ENCODE measurements at places on chromosomes 11 and 22.

- no peak for DNase-seq
Measured at GRCh38 chr11:14503023-14503422, 3.4 kb upstream of the COPB1 start.

- DNase-seq: no peak
Measured at GRCh38 chr22:26635117-26635516, 13.4 kb downstream of the CRYBA4 start.

DNA sequence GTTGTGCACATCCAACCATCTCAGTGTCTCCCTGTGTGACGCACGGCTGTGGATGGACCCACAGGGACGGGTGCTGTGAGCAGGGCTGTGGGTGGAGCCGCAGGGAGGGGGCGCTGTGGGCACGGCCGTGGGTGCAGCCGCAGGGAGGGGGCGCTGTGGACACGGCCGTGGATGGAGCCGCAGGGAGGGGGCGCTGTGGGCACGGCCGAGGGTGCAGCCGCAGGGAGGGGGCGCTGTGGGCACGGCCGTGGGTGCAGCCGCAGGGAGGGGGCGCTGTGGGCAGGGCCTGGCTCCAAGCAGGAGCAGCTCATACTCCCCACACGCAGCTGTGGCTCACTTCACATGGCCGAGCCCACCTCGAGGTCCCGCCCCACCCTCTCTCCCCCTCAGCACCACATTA, 6.0 kb upstream of the MAPK11 start:
- DNase-seq: peak; percentile 59

GRCh38 chr11:43242401-43242800, 69.4 kb upstream of the API5 start:
- no peak for DNase-seq

- DNase-seq: peak; percentile 59
Measured at GRCh38 chr22:39490135-39490798, 11.8 kb upstream of the MIEF1 start.

DNA sequence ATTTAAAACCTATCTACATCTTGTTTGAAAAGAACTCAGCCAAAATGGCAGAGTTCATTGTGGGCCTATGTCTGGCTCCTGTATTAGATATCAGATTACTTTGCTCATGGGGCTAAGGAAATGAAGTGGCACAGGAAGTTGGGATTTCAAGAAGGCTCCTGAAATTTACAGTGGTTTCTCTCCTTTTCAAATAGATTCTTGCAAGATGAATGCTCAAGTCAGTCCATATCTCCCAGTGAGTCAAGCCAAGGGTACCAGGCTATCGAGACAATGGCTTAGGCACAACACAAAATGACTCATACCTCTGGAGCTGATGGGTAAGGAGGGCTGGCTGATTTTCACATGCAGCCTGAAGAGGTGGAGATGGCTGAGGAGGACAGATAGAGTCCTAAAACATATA, 24.1 kb upstream of the APOA1 start:
- DNase-seq: no peak

GRCh38 chr22:49938565-49939136, 20.2 kb downstream of the CRELD2 start:
- DNase-seq: no peak

DNA sequence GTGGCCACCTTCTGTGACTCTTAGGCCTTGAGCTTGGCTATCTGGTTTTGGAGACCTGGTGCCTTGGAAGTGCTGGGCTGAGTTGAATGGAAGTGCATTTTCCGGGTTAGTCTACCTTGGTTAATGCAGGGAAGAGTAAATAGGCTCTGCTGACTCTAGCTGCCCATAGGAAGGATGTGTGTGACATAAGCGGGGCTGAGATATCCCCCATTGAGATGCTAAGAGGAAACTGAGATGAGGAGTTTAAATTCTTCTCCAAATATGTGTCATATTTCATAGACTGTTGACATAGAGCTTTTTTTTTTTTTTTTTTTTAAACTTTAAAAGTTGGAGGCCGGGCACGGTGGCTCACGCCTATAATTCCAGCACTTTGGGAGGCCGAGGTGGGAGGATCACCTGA, 30.8 kb downstream of the ZNRF3 start:
- no peak for DNase-seq

DNA sequence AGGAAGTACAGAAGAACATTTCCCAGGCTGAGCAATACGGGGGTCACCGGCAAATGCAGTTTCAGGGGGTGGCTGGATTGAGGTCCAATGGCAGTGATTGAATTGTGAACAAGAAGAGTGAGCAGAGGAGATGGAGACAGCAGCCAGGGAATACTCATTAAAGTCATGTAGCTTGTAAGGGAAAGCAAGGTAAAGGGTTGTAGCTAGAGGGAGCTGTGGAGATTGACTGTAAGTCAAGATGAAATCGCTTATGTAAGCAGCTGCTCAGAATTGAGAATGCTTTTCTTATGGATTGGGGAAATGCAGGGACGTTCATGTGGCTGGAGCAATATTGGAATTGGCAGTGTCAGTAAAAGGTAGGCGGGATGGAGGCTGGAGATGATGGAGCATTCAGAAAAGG, 111.4 kb upstream of the TBCEL start:
- DNase-seq: peak; percentile 60

GRCh38 chr11:72418834-72419560, 15.3 kb downstream of the CLPB start:
- DNase-seq: no peak

GRCh38 chr11:62241095-62241494, 944 bp upstream of the SCGB1D2 start:
- DNase-seq: no peak

DNA sequence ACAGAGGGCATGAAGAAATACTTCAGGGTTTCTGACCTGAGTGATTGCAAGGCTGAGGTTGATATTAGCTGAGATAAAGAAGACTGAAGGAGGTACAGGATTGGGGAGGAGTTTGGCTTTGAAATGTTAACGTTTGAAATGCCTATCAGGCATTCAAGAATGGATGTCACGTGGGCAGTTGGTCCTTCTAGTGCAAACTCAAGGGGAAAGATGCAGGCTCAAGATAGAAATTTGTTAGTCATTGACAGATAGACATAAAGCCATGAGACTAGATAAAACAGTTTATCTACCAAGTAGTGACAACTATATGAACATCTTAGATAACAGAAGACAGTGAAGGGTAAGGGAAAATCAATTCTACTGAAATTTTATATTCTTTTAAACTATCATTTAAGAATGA, 23.1 kb downstream of the TTC17 start:
- no peak for DNase-seq

- peak; percentile 65 for DNase-seq
Measured at GRCh38 chr11:15893080-15893492, 463.3 kb downstream of the SOX6 start.

- peak; percentile 85 for DNase-seq
Measured at GRCh38 chr11:43327987-43328386, 16.2 kb downstream of the API5 start.
